ENCODE measurements at places on chromosomes 7 and 10. TPM values are rescaled to one million over a fixed set of nuclear protein-coding genes. Genes with fewer than 3 reads are reported as not detected.

GRCh38 chr7:24842029-24842428 is 84.8 kb upstream of the GSDME start:
- no peak for DNase-seq

DNA sequence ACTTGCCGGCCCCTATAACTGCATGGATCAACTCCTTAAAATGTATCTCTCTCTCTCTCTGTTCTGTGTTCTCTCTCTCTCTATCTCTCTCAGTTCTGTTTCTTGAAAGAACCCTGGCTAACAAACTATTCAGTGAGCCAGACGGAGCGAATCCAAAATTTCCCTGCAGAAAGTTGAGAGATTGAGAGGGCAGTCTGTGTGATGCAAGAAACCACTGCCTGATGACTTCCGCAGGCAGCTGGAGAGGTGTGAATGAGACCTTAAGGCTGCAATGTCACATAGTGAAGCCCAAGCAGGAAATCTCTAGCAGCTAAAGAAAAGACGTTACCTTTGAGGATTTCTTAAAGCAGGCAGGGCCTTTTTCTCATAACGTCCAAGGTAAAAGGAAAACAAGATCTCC is 17.3 kb downstream of the FAM107B start:
- no peak for DNase-seq

DNA sequence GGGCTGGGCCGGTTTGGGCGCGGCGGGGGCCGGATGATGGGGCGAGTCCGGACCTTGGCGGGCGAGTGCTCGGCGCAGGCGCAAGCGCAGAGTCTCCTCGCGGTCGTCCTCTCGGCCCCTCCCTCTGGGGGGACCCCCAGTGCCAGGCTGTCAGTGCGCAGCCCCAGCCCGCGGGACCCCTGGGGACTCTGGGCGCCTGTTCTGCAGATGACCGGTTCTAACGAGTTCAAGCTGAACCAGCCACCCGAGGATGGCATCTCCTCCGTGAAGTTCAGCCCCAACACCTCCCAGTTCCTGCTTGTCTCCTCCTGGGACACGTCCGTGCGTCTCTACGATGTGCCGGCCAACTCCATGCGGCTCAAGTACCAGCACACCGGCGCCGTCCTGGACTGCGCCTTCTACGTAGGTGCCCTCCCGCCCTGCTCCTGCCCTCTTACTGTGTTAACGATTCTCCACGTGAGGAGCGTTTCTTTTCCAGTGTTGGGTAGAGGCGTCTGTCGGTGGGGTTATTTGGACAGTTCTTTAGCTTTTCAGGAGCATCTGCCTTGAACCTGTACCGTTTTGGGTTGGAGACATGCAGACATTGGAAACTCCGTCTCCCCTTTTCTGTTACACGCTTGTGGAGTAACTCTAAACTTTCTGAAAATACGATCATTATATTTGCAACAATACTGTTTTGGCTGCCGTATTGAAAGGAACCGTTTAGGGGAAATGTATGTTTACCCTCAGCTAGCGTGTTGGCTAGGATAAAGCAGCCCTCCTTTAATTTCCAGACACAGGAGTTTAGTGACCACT is 706 bp downstream of the BUB3 start:
- DNase-seq, result peak; percentile 35

DNA sequence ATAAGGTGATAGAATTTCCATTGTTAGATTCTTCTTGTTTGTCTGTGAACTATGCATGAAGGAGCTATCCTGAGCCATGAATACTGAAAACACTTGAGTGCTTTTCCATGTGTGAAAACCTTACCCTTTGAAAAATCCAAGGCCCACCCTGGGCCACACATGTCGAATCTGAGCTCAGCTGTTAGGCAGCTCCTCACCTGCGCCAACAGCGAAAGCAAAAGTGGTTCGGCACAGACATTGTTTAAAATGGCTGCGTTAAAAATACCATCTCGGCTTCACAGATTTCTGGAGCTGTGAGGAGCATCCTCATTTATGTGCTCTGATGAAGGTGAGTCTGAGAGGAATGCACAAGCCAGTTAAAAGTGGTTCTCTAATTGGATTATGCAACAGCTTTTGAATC is 137.7 kb downstream of the NEUROD6 start:
- DNase-seq, result no peak

GRCh38 chr7:36748017-36748487 is 23.8 kb upstream of the AOAH start:
- DNase-seq, result peak; percentile 50

- no peak for DNase-seq
Observed at GRCh38 chr7:19390795-19391194, 245.6 kb upstream of the FERD3L start.

The RP9 gene
- total RNA-seq, result 25.9 TPM

The CYP26A1 gene
- total RNA-seq, result 0.65 TPM

GRCh38 chr10:33901166-33901565 is 566.7 kb upstream of the NRP1 start:
- DNase-seq, result no peak

DNA sequence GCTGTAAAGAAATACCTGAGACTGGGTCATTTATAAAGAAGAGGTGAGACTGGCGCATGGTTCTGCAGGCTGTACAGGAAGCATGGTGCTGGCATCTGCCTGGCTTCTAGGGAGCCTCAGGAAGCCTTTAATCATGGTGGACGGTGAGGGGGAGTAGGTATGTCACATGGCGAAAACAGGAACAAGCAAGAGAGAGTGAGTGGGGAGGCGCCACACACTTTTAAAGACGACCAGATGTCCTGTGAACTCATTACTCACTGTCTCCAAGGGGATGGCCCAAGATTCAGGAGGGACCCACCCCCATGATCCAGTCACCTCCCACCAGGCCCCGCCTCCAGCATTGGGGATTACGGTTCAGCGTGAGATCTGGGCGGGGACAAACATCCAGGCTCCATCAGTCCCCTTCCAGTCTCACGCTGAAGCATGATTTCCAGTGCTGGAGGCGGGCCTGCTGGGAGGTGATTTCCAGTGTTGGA is 3.2 kb downstream of the ZNF316 start:
- peak; percentile 35 for DNase-seq

DNA sequence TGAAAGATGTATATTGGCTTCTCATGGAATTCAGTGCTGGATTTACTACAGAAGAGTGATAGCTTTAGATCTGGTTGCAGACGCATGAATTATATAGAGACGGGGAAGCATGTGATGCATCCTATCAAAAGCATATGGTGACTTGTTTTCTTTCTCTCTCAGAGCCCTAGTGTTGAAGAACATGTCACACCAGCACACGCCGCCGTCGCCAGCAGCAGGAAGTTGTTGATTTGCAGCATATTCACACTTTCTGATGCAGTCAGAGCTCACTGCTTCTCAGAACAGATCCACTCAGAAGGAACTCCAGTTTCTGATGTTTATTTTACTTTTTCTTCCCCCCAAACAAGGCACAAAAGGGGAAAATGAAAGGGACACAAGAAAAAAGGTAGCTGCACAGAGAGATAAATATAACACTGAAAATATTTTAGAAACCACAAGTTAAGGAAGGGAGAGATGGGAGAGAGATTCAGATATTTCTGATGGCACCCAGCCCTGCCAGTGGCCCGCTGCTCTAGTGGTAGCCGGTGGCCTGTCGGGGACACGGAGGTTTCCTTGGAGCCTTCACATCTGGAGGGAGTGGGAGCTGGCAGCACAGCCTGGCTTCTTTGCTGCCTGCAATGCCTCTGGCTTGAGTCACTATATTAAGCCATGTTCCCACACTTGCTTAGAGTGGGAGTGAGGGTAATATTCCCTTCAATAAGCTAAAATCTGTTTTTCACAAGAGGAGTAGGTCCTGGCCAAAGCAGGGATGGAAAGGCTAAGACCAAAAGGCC is 123.2 kb downstream of the NRP1 start:
- DNase-seq, result no peak

The PHF14 gene
- total RNA-seq, result 40.7 TPM

DNA sequence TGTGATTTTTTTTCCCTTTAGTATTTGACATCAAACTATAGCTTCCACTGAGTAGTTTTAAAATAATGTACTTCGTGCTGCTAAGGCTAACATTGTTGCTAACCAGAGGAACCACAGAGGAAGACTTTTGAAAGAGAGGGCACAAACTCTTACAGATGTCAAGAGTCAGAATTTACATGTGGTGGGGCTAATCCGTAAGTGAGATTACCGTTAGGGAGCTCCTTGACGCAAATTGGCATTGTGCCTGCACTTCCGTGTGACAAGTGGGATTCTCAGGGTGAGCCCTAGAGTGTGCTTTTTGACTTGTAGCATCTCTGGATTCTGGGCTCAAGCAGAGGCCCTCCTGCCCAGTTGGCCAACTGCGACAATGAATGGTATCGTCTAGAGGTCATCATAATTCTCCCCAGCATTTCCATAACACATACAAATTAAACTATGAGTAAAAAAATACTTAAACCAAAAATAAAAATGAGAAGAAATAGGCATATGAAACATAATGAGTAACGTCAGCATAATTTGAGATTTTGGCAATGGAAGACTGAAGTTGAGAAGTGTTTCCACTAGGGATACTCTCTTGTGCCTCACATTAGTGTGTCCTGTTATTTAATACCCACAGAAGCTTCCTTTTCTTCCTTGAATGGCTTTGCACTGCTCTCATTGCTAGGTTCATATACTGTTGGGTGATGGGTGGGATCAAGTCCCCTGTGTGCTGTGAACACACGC is 164.0 kb downstream of the SDK1 start:
- DNase-seq, result no peak

GRCh38 chr7:92831716-92832533 is 4.4 kb downstream of the CDK6 start:
- peak; percentile 85 for DNase-seq

The CNPY1 gene
- total RNA-seq, result not detected

- no peak for DNase-seq
Observed at GRCh38 chr10:26454891-26455290, 16.8 kb downstream of the APBB1IP start.

The SORCS3 gene
- total RNA-seq, result not detected

DNA sequence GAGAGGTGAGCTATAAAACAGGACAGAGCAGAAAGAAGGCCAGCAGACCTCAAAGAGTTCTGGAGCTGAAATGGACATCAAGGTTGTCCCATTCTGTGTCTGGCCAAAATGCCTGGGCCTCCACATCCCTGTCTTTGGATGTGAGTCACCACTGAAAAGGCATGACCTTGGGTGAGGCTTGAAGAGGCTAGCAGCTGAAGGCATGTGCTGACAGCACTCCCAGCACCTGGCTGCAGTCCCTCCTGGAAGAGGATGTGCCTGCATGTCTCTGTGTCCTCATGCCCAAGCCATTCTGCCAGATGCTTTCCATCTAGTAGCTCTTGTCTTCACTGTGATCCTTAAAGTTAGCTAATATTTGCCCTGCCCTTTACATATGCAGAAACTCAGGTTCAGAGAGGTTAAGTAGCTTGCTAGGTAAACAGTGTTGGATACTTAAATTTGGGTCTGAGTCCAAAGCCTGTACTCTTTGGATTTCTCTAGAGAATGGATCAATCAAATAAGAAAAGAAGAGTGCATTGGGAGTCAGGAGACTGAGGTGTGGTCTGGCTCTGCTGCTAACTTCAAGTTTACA is 35.8 kb downstream of the HECW1 start:
- peak; percentile 35 for DNase-seq

All from A172 (cell line).